ENCODE measurements at places on chromosomes 4 and X.

GRCh38 chr4:55892156-55892555, 38.7 kb downstream of the EXOC1 start:
- no peak for DNase-seq

GRCh38 chr4:40143926-40144508, 52.8 kb upstream of the RHOH start:
- no peak for DNase-seq

GRCh38 chrX:133746593-133746992, 238.8 kb downstream of the GPC3 start:
- no peak for DNase-seq

- no peak for DNase-seq
These were observed 391.7 kb downstream of the GABRG1 start for GRCh38 chr4:45732161-45732560.

DNA sequence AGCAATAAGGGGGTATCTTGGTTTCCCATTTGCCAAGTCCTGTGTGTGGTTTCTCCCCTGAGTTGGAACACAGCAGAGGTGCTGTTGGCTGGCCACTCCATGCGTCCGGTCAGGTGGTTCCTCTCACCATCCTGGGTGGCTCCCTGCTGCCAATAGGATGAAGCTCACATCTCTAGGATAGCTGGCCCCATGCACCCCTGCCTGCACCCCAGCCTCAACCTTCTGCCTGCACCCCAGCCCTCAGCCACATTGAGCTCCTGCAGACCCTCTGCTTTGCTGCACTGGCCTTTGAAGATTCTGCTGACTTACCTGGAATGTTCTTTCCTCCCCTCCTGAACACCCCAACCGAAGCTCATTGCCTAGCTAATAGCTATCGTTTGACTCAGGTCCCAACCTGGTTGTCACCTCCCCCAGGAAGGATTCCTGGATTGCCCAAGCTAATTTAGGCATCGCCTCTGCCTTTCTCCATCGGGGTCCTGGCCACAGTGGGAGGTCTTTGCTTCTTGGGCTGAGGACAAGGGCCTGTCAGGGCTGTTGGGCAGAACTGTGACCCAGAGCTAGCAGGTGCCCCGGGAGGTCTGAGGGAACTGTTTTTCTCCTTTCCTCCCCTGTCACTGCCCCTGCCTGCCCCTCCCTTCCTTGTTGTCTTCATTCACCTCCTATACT, 36.6 kb upstream of the GRPEL1 start:
- DNase-seq, result no peak

DNA sequence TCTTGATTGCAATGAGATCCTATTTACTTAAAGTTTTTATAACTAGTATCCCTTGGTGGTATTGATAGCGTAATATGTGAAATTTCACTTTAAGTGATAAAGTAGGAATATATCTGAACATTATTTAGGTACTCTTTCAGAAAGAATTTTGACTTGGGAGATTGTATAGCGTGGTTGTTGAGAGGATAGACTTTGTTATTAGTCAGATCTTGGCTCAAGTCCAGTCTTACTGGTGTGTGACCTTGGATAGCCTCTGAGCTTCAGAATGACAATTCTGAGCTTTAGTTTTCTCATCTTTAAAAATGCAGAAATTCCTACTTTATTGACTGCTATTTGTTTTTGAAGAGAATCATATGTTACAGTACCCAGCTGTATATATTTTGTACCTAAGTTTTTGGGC, 32.6 kb downstream of the DCK start:
- no peak for DNase-seq

GRCh38 chr4:48450740-48451139, 32.4 kb upstream of the SLC10A4 start:
- no peak for DNase-seq

- no peak for DNase-seq
These were observed 7.7 kb downstream of the LSM6 start for GRCh38 chr4:146183209-146183608.

DNA sequence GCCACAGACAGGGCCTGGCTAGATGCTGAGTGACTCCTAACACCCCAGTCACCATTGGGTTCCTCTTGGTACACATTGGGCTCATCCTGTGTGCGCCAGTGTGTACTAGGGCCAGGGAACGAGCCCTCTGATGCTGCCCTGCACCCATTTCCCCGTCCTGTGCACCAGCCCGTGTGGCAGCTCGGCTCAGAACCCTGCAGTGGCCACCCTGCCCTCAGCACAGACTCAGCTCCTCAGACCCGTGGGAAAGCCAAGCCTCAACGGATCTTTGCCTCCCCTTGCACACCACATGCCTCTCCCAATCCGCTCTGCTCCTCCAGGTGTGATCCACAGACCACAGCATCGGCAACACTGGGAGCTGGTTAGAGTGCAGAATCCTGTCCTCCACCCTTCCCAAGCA, 38.6 kb downstream of the EVC start:
- DNase-seq, result no peak

GRCh38 chrX:24646006-24646405, 1.1 kb downstream of the PCYT1B start:
- DNase-seq, result no peak

DNA sequence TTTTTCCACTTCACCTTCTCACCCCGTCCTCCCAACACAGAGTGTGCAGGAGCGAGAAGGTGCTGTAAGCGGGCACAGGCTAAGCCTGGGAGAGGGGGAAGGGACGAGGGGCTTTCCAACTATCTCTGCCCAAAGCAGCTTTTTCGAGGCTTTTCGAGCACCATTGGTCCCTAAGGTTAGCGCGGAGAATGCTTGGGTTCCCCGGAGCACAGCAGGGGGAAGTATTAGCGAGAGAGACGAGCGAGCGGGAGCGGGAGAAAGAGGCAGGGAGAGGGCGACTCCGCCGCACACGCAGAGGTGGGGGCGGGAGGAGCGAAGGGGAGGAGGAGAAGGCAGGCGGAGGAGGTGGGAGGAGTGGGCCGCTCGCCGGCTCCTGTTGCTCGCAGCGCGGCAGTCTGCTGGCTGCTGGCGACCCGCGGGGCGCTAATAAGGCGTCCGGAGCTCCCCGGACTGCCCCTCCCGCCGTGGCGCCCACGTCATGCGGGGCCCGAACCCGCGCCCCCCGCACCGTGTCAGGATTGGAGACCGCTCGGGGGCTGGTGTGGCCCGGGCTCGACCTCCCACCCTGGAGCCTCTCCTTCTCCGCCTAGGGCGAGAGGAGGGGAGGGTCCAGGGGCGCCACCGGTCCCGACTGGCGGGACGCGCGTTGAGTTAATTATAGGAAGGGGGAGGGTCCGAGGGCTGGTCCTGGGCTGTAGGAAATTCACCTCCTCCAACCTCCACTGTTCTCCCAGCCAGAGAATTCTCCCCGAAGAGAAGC, at the start of gene ADAMTS3:
TSS of gene ADAMTS3 (minus strand) at position 263 of the 760 bp plus-strand sequence. CDS start 459 bp downstream, outside the sequence.
- DNase-seq, result no peak

DNA sequence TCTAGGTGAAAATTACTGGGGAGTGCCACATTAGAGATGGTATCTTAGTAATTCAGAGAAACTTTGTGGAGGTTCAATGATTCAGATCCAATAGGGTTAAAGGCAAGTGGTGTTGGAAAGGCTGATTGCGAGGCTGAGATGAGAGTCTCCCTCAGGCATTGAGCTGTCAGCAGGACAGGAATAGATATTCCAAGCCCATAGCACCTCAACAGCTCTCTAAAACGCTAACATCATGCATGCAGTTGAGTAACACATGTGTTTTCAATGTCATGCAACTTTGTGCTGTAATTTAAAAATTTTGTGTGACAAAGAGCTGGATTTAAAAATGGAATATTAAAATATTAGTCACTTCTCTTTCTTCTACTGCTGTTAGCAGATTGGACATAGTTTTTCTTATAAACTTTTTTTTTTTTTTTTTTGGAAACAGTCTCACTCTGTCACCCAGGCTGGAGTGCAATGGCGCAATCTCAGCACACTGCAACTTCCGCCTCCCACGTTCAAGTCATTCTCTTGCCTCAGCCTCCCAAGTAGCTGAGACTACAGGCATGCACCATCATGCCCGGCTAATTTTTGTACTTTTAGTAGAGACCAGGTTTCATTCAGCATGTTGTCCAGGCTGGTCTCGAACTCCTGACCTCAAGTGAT, 173.5 kb upstream of the C1QTNF7 start:
- DNase-seq, result no peak

DNA sequence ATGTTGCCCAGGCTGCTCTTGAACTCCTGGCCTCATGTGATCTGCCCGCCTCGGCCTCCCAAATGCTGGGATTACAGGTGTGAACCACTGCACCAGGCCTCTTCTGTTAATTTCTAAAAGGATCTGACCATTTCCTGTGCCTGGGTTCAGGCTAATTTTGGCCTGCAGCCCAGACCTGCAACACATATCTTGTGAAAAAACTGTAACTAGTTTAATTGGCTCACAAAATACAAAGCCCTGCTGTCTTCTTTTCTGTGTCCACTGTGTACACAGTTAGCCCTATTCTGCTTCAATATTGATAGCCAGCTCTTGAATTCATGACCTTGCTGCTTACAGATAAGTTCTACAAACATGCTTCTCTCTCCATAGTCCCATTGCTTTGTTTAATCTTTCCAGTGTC, 753.5 kb downstream of the PDHA2 start:
- DNase-seq, result no peak
